Suppressor macrophage treated with lipopolysaccharide for 1 hour (primary cell): ENCODE measurements at places on chromosomes 12 and 14.

DNA sequence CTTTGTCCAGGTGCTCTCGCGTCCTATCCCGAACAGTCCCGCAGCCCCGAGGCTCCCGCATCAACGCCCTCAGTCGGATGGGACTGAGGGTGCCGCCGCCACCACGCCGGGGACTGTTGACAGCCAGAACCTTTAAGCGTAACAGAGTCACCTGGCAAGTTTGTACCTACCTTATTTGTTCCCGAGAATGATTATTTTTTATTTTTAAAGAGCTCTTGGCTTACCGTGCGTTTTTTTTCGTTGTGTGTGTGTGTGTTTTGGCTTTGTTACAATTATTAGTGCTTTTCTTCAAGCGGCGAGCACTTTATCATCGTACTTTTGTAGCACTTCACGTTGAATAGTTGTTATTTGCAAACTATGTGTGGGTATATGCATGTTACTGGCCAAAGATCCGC lies 463 bp downstream of the COA8 start:
- no peak for DNase-seq

- DNase-seq = no peak
These were observed 704 bp downstream of the SDR39U1 start for GRCh38 chr14:24441904-24442239.

DNA sequence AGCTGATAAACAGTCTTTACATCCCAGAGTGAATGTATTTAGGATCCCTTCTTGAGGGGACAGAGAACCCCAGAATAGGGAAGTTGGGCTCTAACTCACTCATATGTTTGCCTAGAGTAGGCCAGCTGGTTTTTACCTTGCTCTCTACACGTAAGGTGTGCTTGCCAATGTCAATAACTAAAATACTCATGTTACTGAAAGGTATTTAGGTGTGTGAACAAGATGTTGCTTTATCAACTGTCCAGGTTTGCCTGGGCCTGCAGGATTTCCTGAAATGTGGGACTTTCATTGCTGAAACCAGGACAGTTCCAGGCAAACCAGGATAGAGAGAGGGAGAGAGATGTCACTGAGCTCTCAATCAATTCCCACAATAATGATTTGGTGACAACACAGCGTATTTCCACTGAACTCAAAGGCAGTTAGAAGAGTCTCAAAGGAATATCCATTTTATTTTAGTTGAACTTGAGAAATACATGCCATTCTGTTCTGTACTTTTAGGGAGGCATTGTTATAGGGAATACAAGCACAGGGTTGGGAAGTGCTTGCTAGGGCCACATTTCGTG lies 171.7 kb downstream of the NRXN3 start:
- no peak for DNase-seq

- no peak for DNase-seq
These were observed 69.7 kb upstream of the PLEKHG3 start for GRCh38 chr14:64634558-64634957.

DNA sequence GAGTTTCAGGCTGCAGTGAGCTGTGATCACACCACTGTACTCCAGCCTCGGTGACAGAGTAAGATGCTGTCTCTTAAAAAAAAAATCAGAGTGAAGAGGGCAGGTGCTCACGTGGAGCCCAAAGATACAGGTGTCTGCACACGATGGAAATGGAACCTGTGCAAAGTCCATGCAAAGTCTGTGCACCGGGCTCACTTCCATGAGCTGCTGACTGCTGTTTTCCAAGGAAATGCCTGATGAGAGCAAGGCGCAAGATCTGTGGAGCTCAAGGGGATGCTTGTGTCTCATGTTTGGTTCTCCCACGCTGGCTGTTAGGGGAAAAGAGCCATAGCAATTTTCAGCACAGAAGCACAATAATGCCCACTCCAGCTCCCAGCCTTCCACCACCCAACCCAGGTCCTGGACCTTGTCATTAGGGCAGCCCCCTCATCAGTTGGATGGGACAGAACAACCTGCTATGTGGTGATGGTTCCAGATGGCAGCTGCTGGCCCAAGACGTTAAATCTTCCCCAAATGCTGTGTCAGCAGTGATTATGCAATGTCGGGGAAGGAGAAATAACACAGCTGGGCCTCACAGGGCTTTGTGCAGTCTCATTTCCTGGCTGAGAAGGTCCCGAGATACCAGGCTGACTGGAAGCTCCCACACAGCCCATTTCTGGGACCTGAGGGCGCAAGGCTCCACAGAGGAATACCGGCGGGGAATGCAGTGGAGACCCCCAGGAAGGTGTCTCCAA lies 27.9 kb upstream of the DICER1 start:
- DNase-seq = peak; percentile 85
